ENCODE measurements at places on chromosomes 3 and 15. TPM values are rescaled to one million over a fixed set of nuclear protein-coding genes. Genes with fewer than 3 reads are reported as not detected.

AADACL2 gene
- total RNA-seq, result not detected

ITIH3 gene
- 0.14 TPM for total RNA-seq

DHFR2 gene
- 3.0 TPM for total RNA-seq

KLF15 gene
- total RNA-seq, result 30.1 TPM

TGM5 gene
- total RNA-seq, result 0.28 TPM
